ENCODE measurements at places on chromosomes 2 and 18.

DNA sequence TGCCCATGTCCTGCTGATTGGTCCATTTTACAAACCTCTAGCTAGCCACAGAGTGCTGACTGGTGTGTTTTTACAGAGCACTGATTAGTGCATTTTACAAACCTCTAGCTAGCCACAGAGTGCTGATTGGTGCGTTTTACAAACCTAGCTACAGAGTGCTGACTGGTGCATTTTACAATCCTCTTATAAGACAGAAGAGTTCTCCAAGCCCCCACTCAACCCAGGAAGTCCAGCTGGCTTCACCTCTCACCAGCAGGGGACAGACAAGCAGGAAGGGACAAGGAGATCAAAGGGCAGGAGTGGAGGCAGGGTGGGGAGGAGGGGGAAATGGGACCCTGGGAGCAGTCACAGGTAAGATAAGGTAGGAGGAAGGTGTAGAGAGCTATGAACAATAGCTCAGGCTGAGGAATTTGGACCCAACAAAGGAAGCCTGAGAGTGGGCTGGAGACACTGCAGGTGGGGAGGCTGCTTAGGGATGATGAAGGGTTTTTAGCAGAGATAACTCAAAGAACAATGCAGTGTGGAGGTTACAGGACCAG lies 37.1 kb downstream of the SH2D6 start:
- no peak for DNase-seq

DNA sequence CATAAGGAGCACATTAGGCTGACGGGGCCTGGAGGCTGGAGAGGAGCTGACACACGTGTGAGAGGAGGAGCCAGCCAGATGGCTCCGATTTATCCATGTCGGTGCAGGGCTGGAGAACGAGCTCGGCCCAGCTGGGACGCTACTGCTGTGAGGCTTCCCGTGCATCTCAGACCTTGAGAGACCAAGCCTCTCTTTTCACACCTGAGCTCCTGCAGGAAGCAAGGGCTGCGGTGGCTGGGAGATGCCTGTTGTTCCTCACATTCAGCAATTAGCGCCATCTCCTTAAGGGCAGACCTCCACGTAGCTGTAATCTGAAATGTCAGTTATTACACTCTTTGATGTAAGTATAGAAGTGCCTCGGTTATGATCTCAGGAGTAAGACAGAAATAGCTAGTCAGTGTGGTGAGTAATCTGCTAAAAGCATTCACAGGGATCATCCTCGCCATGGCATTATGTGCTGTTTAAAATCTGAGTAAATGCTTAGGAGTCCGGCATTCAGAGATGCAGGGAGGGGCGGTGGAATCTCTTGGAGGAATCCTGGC lies 107.9 kb downstream of the PRKCE start:
- DNase-seq = no peak

GRCh38 chr2:144712550-144712940 lies 192.6 kb upstream of the ZEB2 start:
- DNase-seq = no peak

DNA sequence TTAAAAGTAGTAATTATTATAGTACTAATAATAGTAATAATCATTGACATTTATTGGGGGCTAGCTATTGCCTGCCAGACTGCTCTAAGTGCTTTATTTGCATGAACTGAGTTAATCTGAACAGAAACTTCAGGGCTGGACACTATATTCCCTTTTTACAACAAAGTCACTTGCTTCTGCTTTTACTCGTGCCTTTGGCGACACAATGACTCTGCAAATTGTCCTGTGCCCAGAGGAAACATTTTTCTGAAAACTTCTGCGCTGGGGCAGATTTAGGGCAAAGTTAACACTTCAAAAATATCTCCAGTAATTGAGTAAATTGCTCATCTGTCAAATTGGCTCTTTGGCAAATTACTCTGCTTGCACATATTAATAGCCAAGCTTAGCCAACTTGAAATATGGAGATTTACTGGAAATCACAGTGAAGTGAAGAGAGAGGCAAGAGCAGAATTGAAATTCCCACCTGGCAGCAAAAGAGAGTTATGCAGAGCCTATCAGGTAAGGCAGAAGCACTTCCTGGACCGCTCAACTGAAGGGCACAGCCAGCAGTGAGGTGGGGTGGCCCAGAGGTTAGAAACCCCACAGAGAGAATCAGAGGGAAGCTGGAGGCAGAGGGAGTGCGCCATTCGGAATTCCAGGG lies 36.3 kb downstream of the BMP10 start:
- no peak for DNase-seq

DNA sequence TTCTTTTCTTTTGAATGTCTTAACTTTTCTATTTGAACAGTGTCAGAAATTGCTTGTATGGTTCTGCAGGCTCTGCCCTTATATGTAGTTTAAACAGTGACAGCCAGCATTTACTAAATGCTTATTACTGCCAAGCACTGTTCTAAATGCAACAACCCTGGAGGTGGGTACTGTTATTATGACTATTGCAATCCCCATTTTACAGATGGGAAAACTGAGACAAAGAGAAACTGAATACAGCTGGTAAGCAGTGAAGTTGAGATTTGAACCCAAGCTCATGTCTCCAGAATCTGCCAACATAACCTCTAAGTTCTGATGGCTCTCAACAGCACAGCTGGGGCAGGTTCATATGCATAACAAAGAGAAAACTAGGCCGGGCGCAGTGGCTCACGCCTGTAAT lies 105.7 kb upstream of the GATA6 start:
- DNase-seq = no peak

GRCh38 chr18:5998907-5999306 lies 103.6 kb upstream of the TMEM200C start:
- no peak for DNase-seq

DNA sequence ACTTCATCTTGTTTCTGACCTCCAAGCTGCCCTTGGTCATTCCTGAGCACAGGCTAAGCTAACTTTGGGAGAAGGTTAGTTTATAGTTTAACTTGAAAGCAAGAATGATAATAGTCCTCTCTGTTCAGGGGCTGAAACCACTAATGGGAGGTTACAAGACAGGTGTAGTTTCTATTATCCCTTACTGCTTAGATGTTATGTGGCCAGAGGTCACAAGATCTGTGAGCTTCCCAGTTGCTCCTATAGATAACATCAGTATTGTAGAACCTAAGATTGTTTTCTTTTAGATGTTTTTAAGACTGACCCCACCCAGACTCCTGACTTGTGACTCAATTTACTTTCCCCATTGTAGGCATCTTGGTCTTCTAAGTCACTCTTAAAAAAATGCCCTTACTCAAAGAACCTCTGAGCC lies 94.8 kb upstream of the LPIN2 start:
- DNase-seq = no peak

- no peak for DNase-seq
These were observed 1363.9 kb upstream of the CRIM1 start for GRCh38 chr2:34991508-34992274.

- DNase-seq = no peak
These were observed 65.6 kb upstream of the UBXN4 start for GRCh38 chr2:135676031-135676430.
